ENCODE measurements at places on chromosomes 1 and 21.

- DNase-seq: no peak
Measured at GRCh38 chr1:207497941-207498340, 2.0 kb downstream of the CR1 start.

- no peak for DNase-seq
Measured at GRCh38 chr1:167278497-167278896, 57.8 kb downstream of the POU2F1 start.

GRCh38 chr1:38605063-38605462, 254.5 kb downstream of the RRAGC start:
- DNase-seq: no peak

GRCh38 chr1:192357924-192358323, 41.1 kb downstream of the RGS21 start:
- no peak for DNase-seq

DNA sequence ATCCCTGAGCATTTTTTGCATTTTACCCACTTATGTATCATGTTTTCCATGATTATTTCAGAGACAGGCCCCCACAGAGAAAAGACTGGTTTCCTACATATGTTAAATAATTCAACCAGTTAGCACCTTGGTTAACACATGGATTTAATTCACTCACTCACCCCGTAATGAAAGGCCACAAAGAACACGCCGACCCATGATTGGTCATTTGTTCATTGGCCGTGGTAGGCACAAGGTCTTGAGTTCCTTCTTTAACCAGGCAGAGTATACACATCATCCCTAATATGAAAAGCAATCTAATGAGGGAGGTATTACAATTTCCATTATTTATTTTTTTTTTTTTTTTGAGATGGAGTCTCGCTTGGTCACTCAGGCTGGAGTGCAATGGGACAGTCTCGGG, 50.6 kb downstream of the RPS6KA1 start:
- DNase-seq: no peak

GRCh38 chr1:8523666-8524206, 205.8 kb downstream of the SLC45A1 start:
- DNase-seq: no peak

- no peak for DNase-seq
Measured at GRCh38 chr1:30184393-30185141, 538.8 kb downstream of the MATN1 start.

GRCh38 chr1:48676822-48677221, 99.9 kb downstream of the BEND5 start:
- no peak for DNase-seq

- DNase-seq: no peak
Measured at GRCh38 chr1:54846301-54846700, 40.7 kb downstream of the DHCR24 start.

DNA sequence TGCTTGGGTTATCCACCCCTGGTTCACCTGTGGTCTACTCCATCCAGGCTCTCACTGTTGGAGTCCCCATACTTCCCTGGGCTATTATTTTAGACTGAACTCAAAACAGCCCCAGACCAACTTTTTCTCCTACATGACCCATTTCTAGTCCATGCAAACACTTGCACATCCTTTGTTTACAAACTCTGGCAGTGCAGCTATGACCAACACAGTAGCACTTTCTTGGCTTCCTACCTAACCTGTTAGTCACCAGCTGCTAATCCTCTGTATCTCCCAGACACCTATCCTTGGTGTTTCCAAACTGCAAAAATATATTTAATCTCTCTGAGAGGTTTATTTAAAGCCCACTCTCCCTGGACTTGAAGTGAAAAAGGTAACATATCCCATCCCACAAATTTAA, 90.8 kb downstream of the DDAH1 start:
- no peak for DNase-seq

- no peak for DNase-seq
Measured at GRCh38 chr1:93874025-93874651, 4.9 kb downstream of the DNTTIP2 start.

- no peak for DNase-seq
Measured at GRCh38 chr1:24754229-24754628, 9.0 kb downstream of the CLIC4 start.

- DNase-seq: no peak
Measured at GRCh38 chr1:54070171-54070837, 16.9 kb downstream of the TCEANC2 start.
